ENCODE measurements at places on chromosomes 6 and 20.

- DNase-seq = peak; percentile 7
Observed at GRCh38 chr6:40290816-40291215, 296.3 kb downstream of the LRFN2 start.

DNA sequence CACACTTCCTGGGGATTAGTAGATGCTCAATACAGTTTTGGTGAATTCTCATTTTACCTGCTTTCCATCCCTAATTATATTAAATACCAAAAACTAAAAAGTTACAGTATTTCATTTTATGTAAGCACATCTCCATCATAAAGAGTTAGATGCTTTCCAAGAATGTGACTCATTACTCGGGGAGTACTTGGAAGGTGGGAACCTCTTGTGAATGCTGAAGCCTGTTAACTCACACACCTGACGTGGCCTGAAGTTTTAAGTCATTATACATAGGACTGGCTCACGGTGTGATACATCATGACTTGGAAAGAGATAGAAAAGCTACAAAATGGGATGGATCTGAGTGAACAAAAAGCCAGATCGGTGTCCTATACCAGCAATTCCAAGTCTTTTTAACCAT is 2.2 kb upstream of the OSER1 start:
- DNase-seq = no peak

DNA sequence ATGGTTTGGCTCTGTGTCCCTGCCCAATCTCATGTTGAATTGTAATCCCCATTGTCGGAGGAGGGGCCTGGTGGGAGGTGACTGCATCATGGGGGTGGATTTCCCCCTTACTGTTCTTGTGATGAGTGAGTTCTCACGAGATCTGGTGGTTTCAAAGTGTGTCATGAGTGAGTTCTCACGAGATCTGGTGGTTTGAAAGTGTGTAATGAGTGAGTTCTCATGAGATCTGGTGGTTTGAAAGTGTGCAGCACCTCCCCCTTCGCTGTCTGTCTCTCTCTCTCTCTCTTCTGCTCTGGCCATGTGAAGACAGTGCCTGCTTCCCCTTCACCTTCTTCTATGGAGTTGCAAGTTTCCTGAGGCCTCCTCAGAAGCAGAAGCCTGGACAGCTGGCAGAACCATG is 87.6 kb downstream of the MYLK4 start:
- no peak for DNase-seq

DNA sequence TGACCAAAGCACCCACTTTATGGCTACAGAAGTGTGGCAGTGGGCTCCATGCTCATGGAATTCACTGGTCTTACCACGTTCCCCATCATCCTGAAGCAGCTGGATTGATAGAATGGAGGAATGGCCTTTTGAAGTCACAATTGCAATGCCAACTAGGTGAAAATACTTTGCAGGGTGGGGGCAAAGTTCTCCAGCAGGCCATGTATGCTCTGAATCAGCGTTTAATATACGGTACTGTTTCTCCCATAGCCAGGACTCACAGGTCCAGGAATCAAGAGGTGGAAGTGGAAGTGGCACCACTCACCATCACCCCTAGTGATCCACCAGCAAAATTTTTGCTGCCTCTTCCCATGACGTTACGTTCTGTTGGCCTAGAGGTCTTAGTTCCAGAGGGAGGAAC is 60.5 kb upstream of the GMDS start:
- DNase-seq = no peak

GRCh38 chr6:77456531-77457248 is 6.6 kb downstream of the HTR1B start:
- DNase-seq = no peak

DNA sequence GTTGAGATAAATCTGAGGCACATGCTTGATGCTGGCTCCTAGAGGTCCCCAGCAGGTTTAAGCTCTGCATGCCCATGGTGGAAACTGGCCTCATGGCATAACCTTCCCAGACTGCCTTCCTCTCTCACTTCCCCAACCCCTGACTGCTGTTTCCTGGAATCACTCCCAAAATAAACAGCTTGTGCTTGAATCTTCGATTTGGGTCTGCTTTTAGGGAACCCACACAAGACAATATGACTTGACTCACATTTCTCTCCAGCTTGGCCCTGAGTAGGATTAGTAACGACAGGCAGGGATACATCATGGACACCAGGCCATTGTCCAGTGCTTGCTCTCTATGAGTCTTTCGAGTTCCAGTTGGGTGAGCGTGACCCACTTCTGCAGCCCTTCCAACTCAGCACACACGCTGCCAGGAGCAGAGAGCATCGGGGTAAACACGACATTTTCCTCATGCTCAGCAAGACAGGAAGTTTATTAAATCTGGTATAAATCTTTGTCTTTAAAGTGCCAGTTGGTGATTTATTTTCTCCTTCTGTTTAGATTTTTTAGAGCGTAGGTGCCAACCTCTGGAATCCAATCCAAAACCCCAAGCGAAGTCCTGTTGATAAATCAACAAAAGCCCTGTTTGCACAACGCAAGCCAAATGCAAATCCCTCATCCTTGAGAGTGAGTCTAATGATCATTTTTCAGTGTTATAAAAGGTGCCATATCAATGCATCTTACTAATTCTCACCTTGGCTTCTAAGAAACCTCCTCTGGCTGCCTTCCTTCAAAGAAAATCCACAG is 135.0 kb downstream of the FOXA2 start:
- DNase-seq = no peak

DNA sequence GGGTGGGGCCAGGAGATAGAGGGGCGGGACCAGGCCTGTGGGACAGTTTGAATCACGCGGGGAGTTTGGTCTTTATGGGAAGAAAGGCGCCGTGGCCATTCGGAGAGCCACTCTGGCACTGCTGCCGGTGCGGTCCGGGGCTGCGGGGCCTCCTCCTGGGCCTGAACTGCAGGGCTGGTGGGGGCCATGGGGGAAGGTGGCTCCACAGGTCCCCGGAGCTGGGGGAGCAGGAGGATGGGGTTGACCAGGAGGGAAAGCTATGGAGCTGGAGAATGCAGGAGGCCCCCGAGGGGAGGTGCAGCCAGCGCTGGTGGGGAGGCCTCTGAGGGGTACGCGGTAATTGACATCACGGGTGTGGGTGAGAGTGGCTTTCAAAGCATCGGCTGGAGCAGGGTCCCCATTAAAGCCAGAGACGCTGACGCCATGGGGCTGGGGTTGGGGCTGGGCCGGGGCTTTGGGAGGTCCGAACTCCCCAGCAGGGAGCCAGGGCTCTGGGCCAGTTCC is 1.8 kb upstream of the BHLHE23 start:
- no peak for DNase-seq

DNA sequence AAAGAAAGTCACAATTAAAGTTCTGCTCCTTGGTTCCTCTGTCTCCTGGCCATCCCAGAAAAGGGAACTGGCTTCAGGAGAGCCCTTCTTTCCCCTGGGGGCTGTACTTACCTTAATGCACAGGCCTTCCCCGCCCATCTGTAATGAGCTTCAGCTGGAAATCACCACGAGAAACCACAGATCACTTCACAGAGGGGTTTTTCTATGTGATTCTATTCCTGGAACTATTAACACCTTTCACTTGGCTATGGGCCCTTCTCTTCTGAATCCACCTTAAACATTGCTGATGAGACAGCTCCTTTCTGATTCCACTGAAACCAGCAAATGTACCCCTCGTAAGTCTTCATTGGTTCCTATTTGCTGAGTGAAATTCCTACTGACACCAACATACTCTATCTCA is 80.7 kb downstream of the FOXF2 start:
- no peak for DNase-seq

- DNase-seq = no peak
Observed at GRCh38 chr6:157298216-157298724, 25.0 kb downstream of the TMEM242 start.

DNA sequence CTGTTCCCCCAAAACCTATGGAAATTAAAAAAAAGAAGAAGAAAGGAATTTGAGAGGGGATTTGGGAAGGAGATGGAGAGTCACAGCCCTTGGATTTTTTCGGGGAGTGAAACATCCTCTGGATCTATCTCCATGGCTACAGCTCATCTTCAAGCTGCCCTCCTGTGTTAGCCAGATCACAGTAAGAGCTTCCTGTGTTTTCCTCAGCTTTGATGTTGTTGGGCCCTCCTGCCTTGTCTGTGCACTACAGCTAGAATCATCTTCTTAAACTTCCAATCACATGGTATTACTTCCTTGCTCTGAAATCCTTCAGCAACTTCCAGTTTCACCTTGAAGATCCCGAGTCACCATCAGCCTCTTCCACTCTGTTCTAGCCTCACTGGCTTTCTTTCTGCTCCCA is 207.8 kb upstream of the ZFP64 start:
- no peak for DNase-seq

DNA sequence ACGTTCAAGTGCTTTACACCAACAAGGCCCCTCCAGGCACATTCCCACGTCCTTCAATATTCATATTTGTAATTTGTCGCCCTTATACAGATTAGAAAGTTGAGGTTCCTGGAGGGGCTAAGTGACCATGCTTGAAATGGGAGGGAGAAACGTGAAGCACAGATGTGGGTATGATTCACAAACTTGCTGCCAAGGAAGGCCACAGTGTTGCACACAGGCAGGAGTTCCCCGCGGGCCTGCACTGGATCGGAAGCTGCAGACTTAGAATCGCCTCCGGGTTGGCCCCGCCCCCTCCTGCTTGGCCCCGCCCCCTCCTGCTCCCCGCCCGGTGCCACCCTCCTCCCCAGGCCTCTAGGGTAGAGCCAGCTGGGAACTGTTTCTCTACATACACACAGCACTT is 58.2 kb upstream of the QKI start:
- DNase-seq = no peak

DNA sequence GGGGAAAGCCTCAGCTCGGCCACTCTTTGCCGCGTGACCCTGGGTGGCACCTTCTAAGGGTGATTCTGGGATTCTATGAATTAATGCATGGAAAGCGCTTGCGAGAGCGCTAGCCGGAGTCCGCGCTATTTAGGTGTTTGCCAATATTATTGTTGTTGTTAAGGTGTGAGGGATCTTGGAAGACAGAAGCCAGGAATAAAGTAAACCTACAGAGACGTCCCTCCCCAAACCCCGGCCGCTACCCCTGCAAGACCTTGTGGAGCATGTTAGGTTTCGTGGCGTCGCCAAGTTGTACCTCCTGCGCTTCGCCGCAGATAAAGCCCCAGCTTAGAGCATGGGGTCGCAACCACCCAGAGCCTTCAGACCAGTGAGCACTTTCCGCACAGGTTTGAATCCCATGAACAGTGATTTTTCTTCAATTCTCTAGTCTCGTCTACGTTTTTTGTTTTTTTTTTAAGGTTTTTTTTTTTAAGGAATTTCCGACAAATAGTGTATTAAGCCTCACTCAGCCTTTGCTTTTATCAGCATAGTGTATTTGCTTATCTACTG is 16.9 kb upstream of the ZSCAN9 start:
- no peak for DNase-seq

GRCh38 chr6:162750776-162751175 is 23.0 kb downstream of the PACRG start:
- DNase-seq = no peak

DNA sequence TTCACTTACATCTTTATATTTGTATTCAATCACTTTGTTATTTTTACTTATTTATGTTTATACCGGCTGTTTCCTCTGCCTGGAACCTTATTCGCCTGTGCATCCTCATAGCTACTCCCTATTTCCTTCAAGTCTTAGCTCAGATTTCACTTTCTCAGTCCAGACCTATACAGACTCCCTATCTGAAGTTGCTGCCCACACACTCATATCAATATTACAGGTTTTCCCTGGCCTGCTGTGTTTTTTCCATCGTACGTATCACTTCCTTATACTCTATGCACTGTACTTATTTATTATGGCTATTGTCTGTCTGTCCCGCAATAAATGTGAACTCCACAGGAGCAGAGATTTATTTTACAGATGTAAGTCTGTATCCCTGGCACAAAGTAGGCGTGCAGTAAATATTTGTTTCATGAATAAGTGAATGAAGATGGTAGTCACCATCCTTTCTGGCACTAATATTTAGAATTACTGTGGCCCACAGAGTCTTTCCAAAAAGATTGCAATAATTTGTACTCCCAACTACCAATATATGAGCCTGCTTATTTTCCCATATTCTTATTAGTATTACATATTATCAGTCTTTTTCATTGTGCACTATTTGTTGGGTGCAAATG is 64.9 kb downstream of the TNFAIP3 start:
- DNase-seq = no peak

- no peak for DNase-seq
Observed at GRCh38 chr20:50116368-50116999, 3.5 kb upstream of the UBE2V1 start.

DNA sequence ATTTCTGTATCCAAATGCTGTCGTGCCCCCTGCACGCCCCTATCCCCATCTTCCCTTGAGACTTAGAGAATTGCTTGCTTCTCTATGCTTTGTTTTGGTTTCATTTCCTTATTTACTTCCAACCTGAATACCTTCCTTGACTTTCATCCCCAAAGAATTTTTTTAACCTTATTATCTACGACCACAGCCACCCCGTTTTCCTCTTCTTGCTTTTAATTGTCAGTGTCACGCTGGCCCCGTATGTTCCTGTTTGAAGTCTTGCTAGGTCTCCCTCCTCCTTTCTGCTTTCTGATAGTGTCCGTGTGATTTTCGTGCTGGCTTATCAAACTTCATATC is 40.1 kb downstream of the RNF217 start:
- DNase-seq = no peak
